ENCODE measurements at places on chromosomes 12 and 14. TPM values are rescaled to one million over a fixed set of nuclear protein-coding genes. Genes with fewer than 3 reads are reported as not detected.

- no peak for DNase-seq
These were observed 439.1 kb downstream of the NPAS3 start for GRCh38 chr14:33377596-33378390.

DNA sequence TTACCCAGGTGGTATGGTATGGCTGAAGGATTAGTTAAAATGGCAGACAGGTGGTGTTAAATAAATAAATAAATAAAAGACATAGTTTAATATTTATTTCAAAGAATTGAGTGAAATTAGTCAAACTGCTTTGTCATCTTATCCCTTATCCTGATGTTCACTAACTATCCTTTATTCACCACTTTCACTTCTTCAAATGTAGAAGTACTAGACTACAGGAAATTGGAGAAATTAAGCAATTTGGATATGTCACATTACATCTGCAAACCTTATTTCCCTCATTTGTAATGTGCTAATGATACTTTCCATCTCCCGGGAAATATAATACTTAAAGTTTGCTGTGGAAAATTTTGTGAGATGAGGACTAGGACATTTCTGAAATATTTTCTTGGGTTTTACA lies 1195.7 kb downstream of the LRFN5 start:
- no peak for DNase-seq

- no peak for DNase-seq
These were observed 477.1 kb downstream of the FSCB start for GRCh38 chr14:44029933-44030332.

- DNase-seq: no peak
These were observed 224.0 kb upstream of the BTG1 start for GRCh38 chr12:92369636-92370035.

DNA sequence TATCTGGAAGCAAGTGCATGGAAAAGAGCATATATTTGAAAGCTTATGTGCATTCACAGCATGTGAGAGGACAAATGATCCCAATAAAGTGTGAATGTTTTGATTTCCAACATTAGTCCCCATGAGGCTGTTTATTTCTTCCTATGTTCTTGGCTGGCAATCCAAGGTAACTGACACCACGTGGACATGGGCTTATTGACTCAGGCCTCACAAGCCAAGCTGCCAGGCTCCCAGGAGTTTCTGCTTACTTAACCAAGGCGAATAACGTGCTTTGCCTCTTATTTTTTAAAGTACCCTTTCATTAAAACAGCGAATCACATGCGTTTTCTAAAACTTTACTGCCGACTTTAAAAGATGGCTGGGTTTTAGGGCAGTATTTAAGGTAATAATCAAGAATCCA lies 441.7 kb downstream of the FUT8 start:
- DNase-seq: no peak

GRCh38 chr12:71872401-71872800 lies 32.8 kb downstream of the TBC1D15 start:
- no peak for DNase-seq

- no peak for DNase-seq
These were observed 35.9 kb downstream of the FZD10 start for GRCh38 chr12:130198026-130198662.

- DNase-seq: no peak
These were observed 10.1 kb downstream of the LACRT start for GRCh38 chr12:54624315-54625279.

The ADAMTS20 gene
- 0.96 TPM for polyA plus RNA-seq

The DPF3 gene
- polyA plus RNA-seq: 6.2 TPM

The HSPA2 gene
- 24.8 TPM for polyA plus RNA-seq

The PLEKHH1 gene
- polyA plus RNA-seq: 38.2 TPM

The KRT83 gene
- not detected for polyA plus RNA-seq

The RGS6 gene
- polyA plus RNA-seq: 1.6 TPM

All from right renal pelvis (tissue), 4 donors.